ENCODE measurements at places on chromosomes 5 and 9. TPM values are rescaled to one million over a fixed set of nuclear protein-coding genes. Genes with fewer than 3 reads are reported as not detected.

Gene SPTLC1
- 44.0 TPM for polyA plus RNA-seq

Gene FBP2
- not detected for polyA plus RNA-seq

Gene STKLD1
- 0.09 TPM for polyA plus RNA-seq

Gene PHAX
- polyA plus RNA-seq: 66.6 TPM

Gene OTP
- not detected for polyA plus RNA-seq

Gene CARD9
- 0.38 TPM for polyA plus RNA-seq

Gene GMCL2
- polyA plus RNA-seq: not detected

Gene PTPDC1
- 1.1 TPM for polyA plus RNA-seq

Gene BTNL3
- polyA plus RNA-seq: not detected

Gene DCTN4
- polyA plus RNA-seq: 12.3 TPM

Gene LECT2
- not detected for polyA plus RNA-seq

Gene KYAT1
- polyA plus RNA-seq: 15.7 TPM

Gene DMRT3
- polyA plus RNA-seq: not detected

Gene SPINK4
- not detected for polyA plus RNA-seq

Gene SH2D3C
- polyA plus RNA-seq: 24.2 TPM

Gene PCDHA12
- not detected for polyA plus RNA-seq

Gene ARHGEF28
- not detected for polyA plus RNA-seq

Gene LRRC19
- polyA plus RNA-seq: not detected

Gene NR2F1
- polyA plus RNA-seq: not detected

Gene IFNA13
- polyA plus RNA-seq: not detected

Gene MAMDC2
- polyA plus RNA-seq: not detected

Gene EEIG1
- 140 TPM for polyA plus RNA-seq

Gene TERT
- not detected for polyA plus RNA-seq

Gene C5orf46
- polyA plus RNA-seq: not detected

Gene SPATA31D4
- not detected for polyA plus RNA-seq

Gene UGT3A2
- 0.20 TPM for polyA plus RNA-seq

Gene OR1L4
- not detected for polyA plus RNA-seq

Gene AQP7
- 0.15 TPM for polyA plus RNA-seq

Gene TUSC1
- not detected for polyA plus RNA-seq

Gene TMC1
- not detected for polyA plus RNA-seq

Gene PDE6A
- polyA plus RNA-seq: not detected

Gene TLX3
- polyA plus RNA-seq: not detected

Gene TEX48
- not detected for polyA plus RNA-seq

Gene TMOD1
- polyA plus RNA-seq: 11.0 TPM

Gene PRRX2
- polyA plus RNA-seq: not detected

Gene PAPPA
- polyA plus RNA-seq: 0.03 TPM

Gene AGXT2
- not detected for polyA plus RNA-seq

Gene PURA
- polyA plus RNA-seq: 3.7 TPM

Gene TCF7
- 61.4 TPM for polyA plus RNA-seq

Gene ICE1
- polyA plus RNA-seq: 13.7 TPM

Gene EQTN
- polyA plus RNA-seq: not detected

Gene MEF2C
- polyA plus RNA-seq: 0.38 TPM

Gene CDC25C
- polyA plus RNA-seq: 0.64 TPM

Gene SEMA5A
- 0.31 TPM for polyA plus RNA-seq

Measured in CD4-positive, CD25-positive, alpha-beta regulatory T cell (primary cell).